DMS153 (cell line): ENCODE measurements at places on chromosomes 7 and 10.

- DNase-seq, result no peak
Observed at GRCh38 chr7:7249814-7250213, 67.5 kb downstream of the C1GALT1 start.

GRCh38 chr10:87650838-87651589 lies 8.7 kb upstream of the PAPSS2 start:
- DNase-seq, result no peak

DNA sequence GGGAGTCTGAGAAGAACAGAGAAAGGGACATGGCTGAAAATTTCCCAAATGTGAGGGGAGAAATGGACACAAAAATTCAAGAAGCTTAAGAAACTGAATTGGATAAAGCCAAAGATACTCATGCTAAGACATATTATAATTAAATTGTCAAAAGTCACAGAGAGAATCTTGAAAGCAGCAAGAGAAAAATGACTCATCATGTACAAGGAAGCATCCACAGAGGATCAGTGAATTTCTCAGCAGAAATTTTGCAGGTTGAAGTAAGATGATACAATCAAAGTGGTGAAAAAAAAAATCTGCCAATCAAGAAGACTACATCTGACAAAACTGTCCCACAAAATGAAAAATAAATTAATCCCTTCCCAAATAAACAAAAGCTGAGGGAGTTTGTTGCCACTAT lies 56.8 kb downstream of the MPP7 start:
- DNase-seq, result no peak

DNA sequence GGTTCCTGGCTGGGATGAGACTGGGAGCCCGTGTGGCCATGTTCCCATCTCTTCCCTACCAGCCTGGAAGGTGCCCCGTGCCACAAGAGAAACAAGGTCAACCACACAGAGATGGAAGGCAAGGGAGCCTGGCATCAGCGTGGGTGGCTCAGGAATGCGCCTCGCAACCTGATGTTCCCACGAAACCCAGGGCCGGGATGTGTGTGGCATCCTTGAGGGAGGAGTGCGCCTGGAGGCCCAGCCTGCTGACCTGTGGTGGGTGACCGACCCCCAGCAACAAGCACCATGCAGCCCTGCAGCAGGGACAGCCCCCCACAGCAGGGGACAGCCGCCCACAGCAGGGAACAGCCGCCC lies 267.2 kb downstream of the ELFN1 start:
- no peak for DNase-seq

DNA sequence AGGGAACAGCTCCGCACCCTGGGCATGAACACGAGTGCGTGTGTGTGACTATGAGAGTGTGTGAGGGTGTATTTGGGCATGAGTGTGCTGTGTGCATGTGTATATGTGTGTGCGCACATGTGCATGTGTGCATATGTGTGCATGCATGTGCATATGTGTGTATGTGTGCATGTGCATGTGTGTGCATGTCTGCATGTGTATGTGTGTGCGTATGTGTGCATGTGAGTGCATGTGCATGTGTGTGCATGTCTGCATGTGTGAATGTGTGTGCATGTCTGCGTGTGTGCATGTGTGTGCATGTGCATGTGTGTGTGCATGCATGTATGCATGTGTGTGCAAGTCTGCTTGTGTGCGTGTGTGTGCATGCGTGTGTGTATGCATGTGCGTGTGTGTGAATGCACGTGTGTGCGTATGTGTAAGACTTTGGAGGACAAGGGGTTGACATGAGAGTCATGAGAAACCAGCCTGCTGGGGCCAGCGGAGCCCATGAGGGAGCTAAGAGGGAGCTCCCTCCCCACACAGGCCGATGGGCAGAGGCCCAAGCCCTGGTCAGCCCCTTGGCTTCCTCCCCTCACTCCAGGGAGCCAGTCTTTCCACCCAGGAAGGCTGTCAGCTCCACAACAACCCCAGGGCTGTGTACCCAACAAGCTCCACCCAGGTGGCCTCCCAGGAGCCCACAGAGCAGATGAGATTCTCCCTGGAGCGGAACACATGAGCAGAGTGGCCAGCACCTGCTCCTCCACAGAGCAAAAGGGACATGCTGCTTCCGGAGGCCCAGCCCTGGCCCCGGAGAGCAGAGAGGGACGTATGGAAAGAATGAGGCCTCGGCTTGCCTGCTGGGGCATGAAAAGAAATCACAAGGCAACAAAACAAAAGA lies 142.5 kb upstream of the PPP2R2D start:
- peak; percentile 66 for DNase-seq

GRCh38 chr7:70053421-70053820 lies 455.1 kb downstream of the AUTS2 start:
- no peak for DNase-seq

DNA sequence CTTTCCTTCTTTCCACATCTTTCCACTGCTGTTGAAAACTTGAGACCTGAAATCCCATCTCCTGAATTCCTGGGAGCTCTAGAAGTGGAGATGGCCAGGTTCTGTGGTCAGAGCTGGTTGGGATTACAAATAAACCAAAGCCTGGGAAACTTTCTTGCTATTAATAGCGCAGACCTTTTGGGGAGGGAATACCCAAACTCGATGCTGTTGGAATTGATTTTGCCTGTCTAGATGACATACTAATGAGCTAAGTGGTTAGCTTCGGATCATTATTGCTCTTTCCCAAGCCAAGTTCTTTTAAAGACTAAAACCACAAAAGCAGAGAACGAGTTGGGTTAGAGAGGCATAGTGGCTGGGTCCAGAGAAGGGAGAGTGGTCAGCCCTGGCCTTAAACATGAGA lies 76.6 kb downstream of the TCF7L2 start:
- DNase-seq, result no peak

GRCh38 chr10:97771055-97771891 lies 526 bp downstream of the SFRP5 start:
- DNase-seq, result peak; percentile 4

DNA sequence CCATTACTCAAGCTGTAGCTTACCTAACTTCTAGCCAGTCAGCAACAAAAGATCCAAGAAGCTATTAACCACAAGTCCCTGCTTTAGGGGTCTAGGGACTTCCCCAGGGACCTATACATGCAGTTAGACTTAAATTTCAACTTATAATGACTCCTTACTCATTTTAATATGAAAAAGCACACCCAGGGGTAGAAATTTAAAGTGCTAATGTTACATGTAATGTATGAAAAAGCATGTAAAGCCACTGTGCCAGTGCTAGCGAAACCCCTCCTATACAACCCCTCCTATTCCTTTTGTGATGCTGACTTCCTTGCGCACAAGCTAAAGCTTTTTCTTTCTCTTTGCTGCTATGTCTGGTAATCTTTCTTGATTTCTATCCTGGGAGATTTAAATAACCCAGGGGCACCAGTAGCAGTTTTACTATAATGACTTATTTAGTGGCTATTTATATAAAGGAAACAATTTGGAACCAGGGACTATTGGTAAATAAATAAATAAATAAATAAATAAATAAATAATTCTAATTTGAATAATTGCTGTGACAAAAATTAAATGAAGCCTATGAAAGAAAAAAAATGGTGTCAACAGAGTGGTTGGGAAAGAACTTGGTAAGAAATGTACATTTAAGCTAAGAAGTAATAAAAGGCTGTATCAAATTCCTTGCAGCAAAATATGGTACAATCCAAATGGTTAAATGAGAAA lies 110.5 kb upstream of the MAGI2 start:
- no peak for DNase-seq

GRCh38 chr10:11207560-11207844 lies 189.8 kb downstream of the CELF2 start:
- DNase-seq, result no peak

DNA sequence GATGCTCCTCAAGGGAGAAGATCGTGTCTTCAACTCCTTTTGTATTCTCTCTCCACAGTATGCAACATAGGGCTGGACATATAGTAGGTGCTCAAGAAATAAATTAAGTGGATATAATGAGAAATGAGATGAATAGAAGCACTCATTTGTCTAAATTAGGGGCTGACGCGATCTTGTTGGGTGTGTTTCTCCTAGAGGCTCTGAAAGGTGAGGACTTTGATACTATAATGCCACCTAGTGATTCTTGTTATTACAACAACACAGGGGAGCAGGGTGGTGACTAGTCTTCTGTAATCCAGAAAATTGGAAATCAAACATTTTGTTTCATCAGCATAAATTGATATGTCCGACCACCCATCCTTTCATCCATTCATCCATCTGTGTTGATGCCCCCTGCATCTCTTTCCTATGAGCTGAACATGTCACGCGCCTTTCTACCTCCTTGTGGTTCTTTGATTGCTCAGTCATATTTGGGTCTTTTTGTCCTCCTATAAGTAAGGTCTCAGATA lies 3.5 kb upstream of the CFAP58 start:
- DNase-seq, result peak; percentile 68

GRCh38 chr7:148699024-148699781 lies 500 bp downstream of the CUL1 start:
- DNase-seq, result no peak

GRCh38 chr7:91276909-91277308 lies 12.7 kb downstream of the FZD1 start:
- no peak for DNase-seq
